ENCODE measurements at places on chromosomes 1 and 21. TPM values are rescaled to one million over a fixed set of nuclear protein-coding genes. Genes with fewer than 3 reads are reported as not detected.
A peak's percentile ranks its signal among the peaks of the same experiment; 100 is the strongest.

GRCh38 chr1:194052514-194053338, 866.3 kb upstream of the B3GALT2 start:
- no peak for DNase-seq
- H3K27me3 ChIP-seq, result no peaks in the 10 kb centered on the region
- H3K27ac ChIP-seq, result no peak overlapping the region
- no peaks in the 10 kb centered on the region for H3K36me3 ChIP-seq

LRRC3 gene
- 5.6 TPM for total RNA-seq

GRCh38 chr1:237300642-237301041, 258.7 kb downstream of the RYR2 start:
- H3K4me3 ChIP-seq, result no peak overlapping the region
- H3K27ac ChIP-seq, result no peak overlapping the region
- H3K4me1 ChIP-seq, result no peaks in the 10 kb centered on the region
- no peaks in the 10 kb centered on the region for H3K27me3 ChIP-seq
- no peaks in the 10 kb centered on the region for H3K36me3 ChIP-seq

GBP5 gene
- not detected for total RNA-seq

DNA sequence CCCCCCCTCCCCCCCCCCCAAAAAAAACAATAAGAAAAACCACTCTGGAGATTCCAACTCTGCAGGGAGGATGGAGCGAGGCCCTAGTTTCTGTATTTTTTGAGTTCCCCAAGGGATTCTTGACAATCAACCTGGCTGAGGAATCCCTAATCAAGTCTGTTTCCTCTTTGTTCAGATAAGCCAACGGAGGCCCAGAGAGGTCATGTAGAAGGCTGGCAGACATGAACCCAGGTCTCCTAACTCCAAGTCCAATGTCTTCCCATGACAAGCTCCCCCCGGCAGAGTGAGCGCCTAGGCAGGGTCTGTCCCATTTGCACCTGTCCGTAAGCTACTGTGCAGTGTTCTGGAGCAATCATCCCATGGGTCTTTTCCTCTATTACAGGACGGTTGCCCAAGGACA, 39.5 kb downstream of the LRRC71 start:
- no peak for DNase-seq
- H3K4me1 ChIP-seq, result no peaks in the 10 kb centered on the region
- no peaks in the 10 kb centered on the region for H3K27me3 ChIP-seq
- H3K4me3 ChIP-seq, result no peak overlapping the region

AKNAD1 gene
- total RNA-seq, result not detected

- no peak for DNase-seq
- no peaks in the 10 kb centered on the region for H3K27me3 ChIP-seq
- H3K27ac ChIP-seq, result no peak overlapping the region
Measured at GRCh38 chr1:155833665-155834295, 23.2 kb downstream of the GON4L start.

- peaks cover 56% of the 10 kb centered on the region for H3K4me1 ChIP-seq
- no peak for DNase-seq
- H3K36me3 ChIP-seq, result no peaks in the 10 kb centered on the region
- no peaks in the 10 kb centered on the region for H3K27me3 ChIP-seq
- H3K4me3 ChIP-seq, result peak overlapping the region; percentile 53
Measured at GRCh38 chr1:206944703-206945102, 1.6 kb downstream of the PIGR start.

GRCh38 chr1:91152331-91152730, 130.5 kb upstream of the ZNF644 start:
- H3K27me3 ChIP-seq, result no peaks in the 10 kb centered on the region
- no peaks in the 10 kb centered on the region for H3K4me1 ChIP-seq
- no peaks in the 10 kb centered on the region for H3K36me3 ChIP-seq
- no peak for DNase-seq
- no peak overlapping the region for H3K27ac ChIP-seq

GRCh38 chr1:199690496-199690895, 337.0 kb upstream of the NR5A2 start:
- H3K4me3 ChIP-seq, result no peak overlapping the region
- no peak for DNase-seq
- no peaks in the 10 kb centered on the region for H3K4me1 ChIP-seq
- no peaks in the 10 kb centered on the region for H3K27me3 ChIP-seq

DNA sequence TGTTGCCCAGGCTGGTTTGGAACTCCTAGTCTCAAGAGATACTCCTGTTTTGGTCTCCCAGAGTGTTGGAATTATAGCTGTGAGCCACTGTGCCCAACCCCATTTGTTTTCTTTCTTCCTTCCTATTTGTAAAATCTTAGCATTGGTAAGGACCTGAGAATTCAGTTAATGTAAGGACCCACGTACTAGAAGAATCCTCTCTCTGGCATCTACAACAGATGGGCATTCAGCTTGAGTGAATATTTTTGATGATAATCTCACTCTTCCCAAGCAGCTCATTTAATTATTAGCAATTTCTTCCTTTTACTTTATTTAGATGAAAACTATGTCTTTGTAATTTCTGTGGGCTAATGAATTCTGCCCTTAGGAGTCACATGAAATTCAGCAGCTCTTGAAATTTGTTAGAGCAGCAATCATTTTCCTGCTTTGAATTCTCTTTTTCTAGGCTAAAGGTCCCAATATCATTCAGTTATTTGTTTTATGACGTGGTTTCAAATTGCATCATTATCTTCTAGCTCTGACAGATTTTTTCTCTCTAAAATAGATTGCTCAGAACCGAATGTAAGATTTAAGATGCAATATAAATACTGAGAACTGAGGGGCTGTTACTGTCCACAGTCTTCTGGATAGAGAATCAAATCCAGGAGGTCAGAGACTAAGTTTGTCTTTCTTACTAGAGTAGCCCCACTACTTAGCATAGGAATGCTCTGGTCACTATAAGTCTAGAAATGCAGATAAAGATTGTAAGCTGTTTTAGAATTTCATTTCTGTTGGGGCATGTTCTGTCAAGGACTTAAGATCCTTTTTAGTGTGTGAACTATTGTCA, 59.4 kb downstream of the EPB41 start:
- H3K4me1 ChIP-seq, result peaks cover 7% of the 10 kb centered on the region
- no peaks in the 10 kb centered on the region for H3K36me3 ChIP-seq
- DNase-seq, result no peak
- no peak overlapping the region for H3K4me3 ChIP-seq
- H3K27ac ChIP-seq, result no peak overlapping the region

DNA sequence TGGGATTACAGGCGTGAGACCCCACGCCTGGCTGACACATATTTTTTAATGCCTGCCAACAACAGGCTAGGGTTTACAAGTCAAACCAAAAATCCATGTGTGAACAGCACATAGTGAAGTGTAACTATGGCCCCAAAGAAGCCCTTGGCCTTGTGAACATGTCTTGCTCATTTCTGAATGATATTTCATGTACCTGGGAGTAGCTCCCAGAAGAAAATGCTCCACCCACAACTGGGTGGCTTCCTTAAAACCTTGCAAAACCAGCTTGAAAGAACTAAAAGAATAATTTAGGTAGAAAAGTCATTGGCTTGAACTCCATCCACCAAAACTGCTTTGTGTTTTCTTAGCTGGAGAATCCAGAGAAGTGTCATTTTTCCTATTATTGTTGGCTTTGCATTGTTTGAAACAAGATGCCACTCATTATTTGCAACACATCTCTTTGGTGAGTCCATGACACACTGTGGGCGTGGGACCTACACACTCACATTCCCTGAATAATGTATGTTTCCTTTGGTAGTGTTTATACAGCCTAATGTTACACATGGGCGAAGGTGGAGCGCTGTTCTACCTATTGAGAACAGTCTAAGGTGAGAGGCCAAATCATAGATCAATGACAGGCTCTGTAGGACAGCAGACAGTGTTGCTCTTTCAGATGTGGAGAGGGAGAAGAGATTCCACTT, 28.5 kb upstream of the SDE2 start:
- H3K4me3 ChIP-seq, result no peak overlapping the region
- no peaks in the 10 kb centered on the region for H3K36me3 ChIP-seq
- DNase-seq, result peak; percentile 27
- no peaks in the 10 kb centered on the region for H3K4me1 ChIP-seq
- H3K27ac ChIP-seq, result peak overlapping the region; percentile 82

- H3K36me3 ChIP-seq, result no peaks in the 10 kb centered on the region
- H3K4me1 ChIP-seq, result no peaks in the 10 kb centered on the region
- no peak overlapping the region for H3K27ac ChIP-seq
- no peak overlapping the region for H3K4me3 ChIP-seq
- DNase-seq, result no peak
Measured at GRCh38 chr21:25577424-25578055, 29.7 kb downstream of the MRPL39 start.

ATP6V0B gene
- 203 TPM for total RNA-seq

- no peak overlapping the region for H3K27ac ChIP-seq
- H3K27me3 ChIP-seq, result no peaks in the 10 kb centered on the region
- no peaks in the 10 kb centered on the region for H3K4me1 ChIP-seq
- no peaks in the 10 kb centered on the region for H3K36me3 ChIP-seq
- no peak overlapping the region for H3K4me3 ChIP-seq
Measured at GRCh38 chr1:203162403-203162802, 13.2 kb downstream of the MYBPH start.

FMO2 gene
- total RNA-seq, result not detected

GRCh38 chr1:186155594-186155993, 219.5 kb downstream of the TPR start:
- no peak overlapping the region for H3K27ac ChIP-seq
- no peaks in the 10 kb centered on the region for H3K36me3 ChIP-seq
- no peak for DNase-seq
- no peaks in the 10 kb centered on the region for H3K27me3 ChIP-seq

GRCh38 chr1:90717356-90717664, 208 bp upstream of the BARHL2 start:
- no peak for DNase-seq
- peaks cover 20% of the 10 kb centered on the region for H3K4me1 ChIP-seq
- H3K36me3 ChIP-seq, result no peaks in the 10 kb centered on the region

- no peaks in the 10 kb centered on the region for H3K4me1 ChIP-seq
- H3K27ac ChIP-seq, result no peak overlapping the region
- no peak for DNase-seq
- H3K4me3 ChIP-seq, result no peak overlapping the region
- H3K27me3 ChIP-seq, result no peaks in the 10 kb centered on the region
Measured at GRCh38 chr1:67339623-67340343, 32.1 kb downstream of the IL12RB2 start.

TRIM67 gene
- total RNA-seq, result 0.16 TPM

HSPB7 gene
- total RNA-seq, result 6.0 TPM

DNA sequence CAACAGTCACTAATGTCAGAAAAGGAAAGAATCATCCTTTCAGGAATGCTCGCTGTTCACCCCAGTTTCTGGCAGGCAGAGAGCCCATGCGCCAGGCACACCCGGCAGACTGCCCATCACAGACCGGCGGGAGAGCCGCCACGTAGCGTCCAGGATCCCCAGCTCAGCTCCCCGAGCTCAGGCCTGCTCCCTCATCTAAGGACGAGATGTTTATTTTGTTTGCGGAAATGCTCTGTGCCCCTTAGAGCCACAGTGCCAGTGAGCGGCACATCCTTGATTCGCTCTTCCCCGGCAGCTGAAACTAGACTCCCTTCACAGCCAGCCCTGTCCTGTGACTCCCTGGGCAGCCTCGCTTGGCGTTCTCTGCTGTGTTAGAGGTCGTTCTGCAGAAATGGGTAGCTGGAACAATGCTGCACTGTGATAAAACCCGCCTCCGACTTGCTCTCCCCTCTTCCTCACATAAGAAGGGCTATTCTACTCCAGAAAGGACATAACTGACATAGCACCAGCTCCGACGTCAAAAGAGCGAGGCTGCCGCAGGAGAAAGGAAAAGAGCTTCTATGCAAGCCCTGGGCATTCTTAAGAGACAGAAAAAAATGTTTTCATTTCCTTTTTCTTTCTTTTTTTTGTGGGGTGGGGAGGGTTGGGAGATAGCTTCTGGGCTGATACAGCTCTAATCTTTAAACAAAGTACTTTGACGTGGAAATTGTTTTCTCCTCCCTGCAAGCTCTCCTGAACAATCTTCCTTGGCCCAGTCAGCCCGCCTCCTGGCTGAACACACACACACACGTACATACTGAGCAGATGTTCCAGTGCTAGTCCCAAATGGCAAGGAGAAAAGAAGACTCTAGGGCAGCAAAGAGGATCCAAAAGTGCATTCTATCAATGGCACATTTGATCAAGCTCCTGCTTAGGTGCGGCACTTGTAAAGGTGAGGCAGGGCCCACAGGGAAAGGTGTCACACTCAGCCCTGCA, 37.2 kb downstream of the MRAP start:
- no peak overlapping the region for H3K4me3 ChIP-seq
- H3K27ac ChIP-seq, result no peak overlapping the region
- DNase-seq, result no peak
- H3K36me3 ChIP-seq, result peaks cover 1% of the 10 kb centered on the region

DMBX1 gene
- total RNA-seq, result not detected

GRCh38 chr1:156656806-156657740, 15.2 kb downstream of the BCAN start:
- peak; percentile 83 for DNase-seq
- peaks cover 36% of the 10 kb centered on the region for H3K4me1 ChIP-seq
- peak overlapping the region; percentile 19 for H3K27ac ChIP-seq
- H3K27me3 ChIP-seq, result peaks cover 6% of the 10 kb centered on the region

GRCh38 chr1:59173721-59174120, 123.2 kb upstream of the FGGY start:
- DNase-seq, result no peak
- H3K36me3 ChIP-seq, result no peaks in the 10 kb centered on the region
- no peak overlapping the region for H3K27ac ChIP-seq
- H3K4me3 ChIP-seq, result no peak overlapping the region

DNA sequence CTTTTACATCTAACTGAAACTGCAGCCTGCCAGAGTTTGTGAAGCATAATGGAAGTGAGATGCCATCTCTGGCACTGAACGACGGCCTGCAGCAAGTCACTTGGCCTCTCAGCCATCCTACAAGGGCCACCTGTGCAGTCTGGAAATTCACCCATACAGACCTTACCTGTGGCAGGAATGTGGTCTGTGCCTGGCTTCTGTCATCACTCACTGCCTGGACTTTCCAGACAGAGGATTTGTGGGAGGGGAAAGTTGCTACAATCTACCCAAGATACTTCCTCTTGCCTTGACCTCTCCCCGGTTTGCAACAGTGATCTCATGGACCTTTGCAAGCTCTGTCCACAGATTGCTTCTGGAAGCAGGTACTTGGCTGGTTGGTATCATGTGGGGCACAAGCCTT, 58.4 kb upstream of the ATP1B1 start:
- DNase-seq, result peak; percentile 46
- H3K36me3 ChIP-seq, result no peaks in the 10 kb centered on the region
- H3K27me3 ChIP-seq, result no peaks in the 10 kb centered on the region

PMVK gene
- total RNA-seq, result 10.3 TPM

- H3K36me3 ChIP-seq, result no peaks in the 10 kb centered on the region
- no peaks in the 10 kb centered on the region for H3K27me3 ChIP-seq
- no peak overlapping the region for H3K4me3 ChIP-seq
- no peaks in the 10 kb centered on the region for H3K4me1 ChIP-seq
Measured at GRCh38 chr1:60808676-60809075, 273.7 kb upstream of the NFIA start.

- no peak overlapping the region for H3K4me3 ChIP-seq
- no peak for DNase-seq
- H3K27ac ChIP-seq, result peak overlapping the region; percentile 46
- H3K36me3 ChIP-seq, result no peaks in the 10 kb centered on the region
Measured at GRCh38 chr1:204990059-204990664, 52.9 kb upstream of the CNTN2 start.

Measured in transverse colon (tissue), 4 donors.